Forelimb muscle (tissue), 1 donor: ENCODE measurements at places on chromosomes 6 and 20.

DNA sequence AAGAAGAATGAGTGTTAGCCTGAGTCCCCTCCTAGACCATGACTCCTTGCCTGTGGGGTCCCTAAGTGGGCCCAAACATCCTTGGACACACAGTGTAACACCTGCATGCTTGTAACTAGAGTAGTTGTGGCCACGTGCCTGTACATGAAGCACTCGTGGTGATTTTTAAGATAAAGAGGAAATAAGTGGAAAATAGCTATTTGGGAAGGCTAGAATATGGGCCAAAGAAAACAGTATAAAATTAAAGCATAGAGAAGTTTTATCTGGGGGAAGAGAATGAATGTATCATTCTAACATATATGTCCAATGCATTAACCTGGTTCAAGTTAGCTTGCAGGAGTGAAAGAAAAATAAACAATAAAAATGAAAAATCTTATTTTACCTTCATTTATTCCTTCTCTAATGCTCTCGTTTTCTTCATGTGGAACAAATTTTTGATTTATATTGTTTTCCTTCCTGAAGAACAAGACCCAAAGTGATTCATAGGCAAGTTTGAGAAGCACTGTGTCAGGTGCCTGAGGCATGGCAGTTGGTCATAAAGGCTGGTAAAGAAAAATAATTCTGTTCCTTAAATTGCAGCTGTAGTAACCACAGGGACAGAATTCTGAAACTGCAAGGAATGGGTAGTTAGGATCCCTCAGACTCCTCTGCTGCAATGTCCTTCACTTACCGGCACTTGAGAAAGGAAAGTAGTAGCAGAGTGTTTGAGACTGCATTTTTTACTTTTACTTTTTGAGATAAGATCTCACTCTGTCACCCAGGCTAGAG, 8.5 kb upstream of the CST3 start:
- DNase-seq = no peak

DNA sequence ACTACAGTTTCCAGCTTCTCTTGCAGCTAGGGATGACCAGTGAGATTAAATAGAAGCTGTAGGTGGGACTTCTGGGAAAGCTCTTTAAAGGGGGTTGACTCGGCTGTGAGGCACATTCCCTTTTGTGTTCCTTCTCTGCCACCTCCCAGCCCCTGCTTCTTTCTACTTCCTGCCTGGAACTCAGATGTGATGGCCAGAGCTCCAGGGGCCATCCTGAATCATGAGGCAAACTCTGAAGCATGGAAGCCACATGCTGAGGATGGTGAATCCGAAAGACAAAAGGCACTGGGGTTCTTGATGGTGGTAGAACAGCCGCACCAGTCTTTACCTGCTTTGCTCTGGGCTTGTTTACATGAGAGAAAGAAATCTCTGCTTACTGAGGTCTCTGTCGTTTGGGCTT, 9.1 kb downstream of the CEBPB start:
- DNase-seq = no peak

GRCh38 chr6:169158174-169158573, 95.5 kb downstream of the THBS2 start:
- peak; percentile 85 for DNase-seq

DNA sequence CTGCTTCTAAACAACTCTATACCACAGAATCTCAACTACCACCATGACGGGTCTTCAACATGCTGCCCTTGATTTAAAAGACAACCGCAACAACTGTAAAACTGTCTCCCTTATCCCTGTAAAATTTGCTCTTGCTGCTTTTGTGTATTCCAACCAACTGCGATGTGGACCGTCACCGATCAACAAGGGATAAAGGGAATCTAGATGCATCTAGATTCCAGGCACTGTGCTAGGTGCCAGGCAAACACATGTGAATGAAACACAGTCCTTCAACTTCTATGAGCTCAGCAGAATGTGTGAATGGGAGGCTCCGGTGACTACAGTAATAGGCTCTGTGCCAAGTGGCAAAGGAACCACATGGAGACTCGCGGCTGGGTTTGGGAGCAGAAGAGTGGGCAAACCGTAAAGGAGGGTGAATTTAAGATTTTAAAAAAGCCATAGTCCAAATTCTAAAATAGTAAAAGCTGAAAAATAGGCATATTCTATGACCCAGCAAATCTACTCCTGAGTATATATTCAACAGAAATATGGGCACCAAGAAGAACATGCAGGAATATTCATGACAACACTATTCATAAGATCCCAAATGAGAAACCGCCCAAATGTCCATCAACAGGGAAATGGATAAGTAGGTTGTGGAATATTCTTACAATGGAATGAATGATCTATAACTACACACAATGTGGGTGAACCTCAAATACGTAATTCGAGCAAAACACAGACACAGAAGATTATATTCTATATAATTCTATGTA, 3.7 kb upstream of the PRND start:
- no peak for DNase-seq

GRCh38 chr6:23370051-23370450, 756.0 kb upstream of the NRSN1 start:
- DNase-seq = no peak

DNA sequence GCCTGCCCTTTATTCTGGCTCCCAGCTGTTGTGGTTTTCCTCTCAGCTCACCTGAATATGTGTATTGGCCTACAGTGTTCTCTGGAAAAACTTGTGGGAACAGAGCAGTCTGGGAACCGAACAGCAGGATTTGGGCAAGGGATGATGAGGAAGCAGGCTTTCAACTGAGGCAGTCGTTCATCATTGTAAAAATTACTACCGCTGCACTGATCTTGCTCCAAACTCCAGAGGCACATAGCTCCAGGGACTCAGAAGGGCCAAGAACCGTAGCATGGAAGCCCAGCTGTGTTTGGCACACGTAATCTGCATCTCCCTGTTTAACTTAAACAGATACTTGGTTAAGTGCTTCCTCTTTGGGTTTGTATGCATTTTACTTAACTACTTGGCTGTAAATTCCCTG, 48.3 kb upstream of the EEF1A1 start:
- DNase-seq = no peak

GRCh38 chr6:141301779-141302178, 830.9 kb upstream of the GJE1 start:
- DNase-seq = no peak

DNA sequence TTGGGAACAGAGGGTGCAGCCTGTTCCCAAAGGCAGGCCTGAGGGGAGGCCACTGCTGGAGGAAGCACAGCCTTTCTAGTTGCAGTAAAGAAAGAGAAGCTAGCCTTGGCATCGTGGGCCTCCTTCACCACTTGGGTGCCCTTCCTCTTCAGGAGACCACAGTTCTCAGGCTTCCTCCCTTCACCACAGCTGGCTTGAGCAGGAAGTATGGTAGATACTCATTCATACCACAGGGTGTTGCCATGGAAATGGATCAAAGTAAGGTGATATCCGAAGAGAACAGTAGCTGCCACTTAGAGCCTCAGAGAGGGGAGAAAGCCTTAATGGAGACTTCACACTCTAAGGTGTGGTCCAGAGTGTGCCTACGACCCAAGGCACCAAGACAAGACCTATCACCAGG, 120.4 kb upstream of the RIPOR2 start:
- DNase-seq = no peak

DNA sequence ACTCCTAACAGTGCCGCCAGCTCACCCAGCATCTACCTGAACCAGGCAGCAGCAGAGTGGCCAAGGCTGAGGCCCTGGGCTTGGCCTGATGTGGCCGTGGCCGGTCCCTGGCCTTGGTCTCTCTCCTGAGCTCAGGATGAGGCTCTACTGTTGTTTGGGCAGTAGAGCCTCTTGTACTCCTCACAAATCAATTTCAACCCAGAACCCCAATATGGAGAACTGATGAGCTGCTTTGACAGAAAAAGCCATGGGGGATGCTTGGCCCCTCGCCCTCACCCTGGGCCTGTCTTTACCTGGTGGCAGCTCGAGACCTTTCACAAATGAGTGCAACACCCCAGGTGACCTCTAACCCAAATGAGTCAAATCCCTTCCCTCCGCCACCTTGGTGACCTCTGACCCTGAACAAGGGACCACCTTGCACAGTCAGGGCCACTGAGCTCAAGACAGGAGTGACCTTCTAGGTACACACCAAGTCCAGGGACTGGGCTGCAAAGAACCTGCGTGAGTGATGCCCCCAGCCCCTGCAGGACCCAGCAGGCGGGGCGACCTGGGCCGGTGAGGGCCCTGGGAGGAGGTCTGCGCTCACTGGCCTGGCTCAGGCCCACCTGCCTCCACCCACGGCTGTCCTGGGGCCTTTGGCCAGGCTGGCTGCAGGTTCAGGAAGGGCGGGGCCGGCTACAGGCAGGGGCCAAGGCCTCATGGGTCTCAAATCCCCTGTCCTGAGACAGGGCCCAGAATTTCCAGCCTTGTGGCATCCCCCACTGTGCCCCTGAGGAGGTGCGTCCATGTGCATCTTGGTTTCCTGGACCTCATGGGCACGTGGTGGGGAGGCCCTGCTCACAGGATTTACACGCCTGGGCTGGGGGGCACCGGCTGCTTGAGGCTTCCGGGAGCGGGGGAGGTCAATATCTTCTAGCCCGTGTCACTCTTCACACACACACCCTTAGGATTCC, 30.2 kb downstream of the PSMG4 start:
- DNase-seq = no peak

DNA sequence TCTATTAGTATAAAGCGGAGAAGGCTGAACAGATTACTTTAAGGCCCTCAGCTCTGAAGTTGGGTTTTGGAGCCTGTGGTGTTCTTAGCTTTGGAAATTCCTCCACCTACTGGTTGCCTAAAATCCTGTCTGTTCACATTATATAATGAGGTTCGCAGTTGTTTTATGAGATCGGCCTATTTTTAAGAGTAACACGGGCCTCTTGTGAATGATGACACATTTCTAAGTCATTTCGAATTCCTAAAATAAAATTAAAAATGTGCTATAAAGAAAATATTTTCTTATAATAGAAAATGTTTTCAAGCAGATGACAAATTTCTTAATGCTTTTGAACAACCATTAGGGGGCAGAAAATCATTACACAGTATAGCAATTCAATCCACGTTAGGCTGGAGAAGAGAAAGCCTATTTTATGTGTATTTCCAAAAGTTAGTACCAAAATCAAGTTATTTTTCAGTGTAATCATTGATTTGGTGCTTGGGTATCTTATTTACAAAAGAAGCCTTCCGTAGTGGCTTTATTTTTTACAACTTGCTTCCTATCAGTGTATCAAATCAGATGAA, 15.8 kb upstream of the FAM8A1 start:
- peak; percentile 61 for DNase-seq

DNA sequence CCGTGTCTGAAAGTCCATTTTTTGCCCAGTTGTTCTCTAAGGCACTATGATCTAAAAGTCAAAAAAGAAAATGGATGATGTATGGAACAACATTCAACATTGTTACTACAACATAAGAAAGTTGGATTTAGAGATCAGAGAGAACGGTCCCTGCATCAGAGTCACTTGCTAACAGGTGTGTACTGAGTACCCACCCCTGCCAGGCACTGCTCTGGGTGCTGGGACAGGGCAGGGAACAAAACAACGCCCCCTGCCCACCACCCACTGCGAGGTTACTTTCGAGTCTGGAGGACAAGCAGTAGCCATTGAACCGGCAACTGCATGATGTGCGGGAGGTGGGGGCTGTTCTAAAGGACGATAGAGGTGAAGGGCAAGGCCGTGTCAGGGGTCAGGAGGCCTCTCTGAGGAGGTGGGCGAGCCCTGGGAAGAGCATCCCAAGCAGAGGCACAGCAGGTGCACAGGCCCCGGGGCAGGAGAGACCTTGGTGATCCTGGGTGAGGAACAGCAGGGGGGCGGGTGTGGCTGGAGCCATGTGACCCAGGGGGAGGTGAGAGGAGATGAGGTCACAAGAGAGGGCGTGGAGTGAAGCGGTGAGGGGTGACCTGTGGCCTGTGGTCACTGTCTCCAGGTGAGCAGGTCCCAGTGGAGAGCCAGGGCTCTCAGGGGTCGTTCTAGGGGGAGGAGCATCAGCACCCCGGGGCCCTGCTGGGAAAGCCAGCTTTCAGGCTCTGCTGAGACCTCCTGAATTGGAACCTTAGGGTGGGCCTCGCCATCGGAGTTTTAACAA, 197.5 kb upstream of the SULF2 start:
- no peak for DNase-seq

GRCh38 chr6:167574431-167575151, 249.7 kb downstream of the TTLL2 start:
- DNase-seq = no peak

DNA sequence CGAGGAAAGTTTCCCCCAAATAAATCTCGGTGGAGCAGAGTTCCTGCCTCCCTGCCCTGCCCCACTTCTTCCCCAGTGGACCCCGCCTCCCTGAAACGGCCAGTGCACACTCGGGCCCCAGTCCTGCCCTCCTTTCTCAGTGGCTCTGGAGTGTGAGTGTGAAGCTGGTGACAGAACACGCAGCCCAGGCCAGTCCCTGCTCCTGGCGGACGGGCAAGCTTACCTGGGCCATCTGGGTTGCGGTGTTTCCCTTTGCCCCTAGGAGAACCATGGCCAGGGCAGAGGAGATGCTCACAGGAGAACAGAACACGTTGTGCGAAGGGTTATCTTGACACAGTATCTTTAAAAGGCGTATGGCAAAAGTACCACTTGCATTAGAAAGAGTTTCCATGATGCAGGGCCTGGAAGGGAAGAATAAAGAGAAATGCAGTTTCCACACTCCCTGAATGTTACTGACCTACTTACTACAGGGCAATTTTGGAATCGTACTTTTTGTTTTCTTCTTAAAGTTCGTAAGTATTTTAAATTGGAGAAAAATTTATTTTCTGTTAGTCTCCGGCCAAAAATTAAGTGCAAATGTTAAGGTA, 2.8 kb downstream of the SERPINB9 start:
- DNase-seq = no peak

- DNase-seq = no peak
These were observed 211.2 kb upstream of the MARCKS start for GRCh38 chr6:113645986-113646385.

GRCh38 chr6:144661116-144661806, 376.1 kb downstream of the UTRN start:
- DNase-seq = no peak

DNA sequence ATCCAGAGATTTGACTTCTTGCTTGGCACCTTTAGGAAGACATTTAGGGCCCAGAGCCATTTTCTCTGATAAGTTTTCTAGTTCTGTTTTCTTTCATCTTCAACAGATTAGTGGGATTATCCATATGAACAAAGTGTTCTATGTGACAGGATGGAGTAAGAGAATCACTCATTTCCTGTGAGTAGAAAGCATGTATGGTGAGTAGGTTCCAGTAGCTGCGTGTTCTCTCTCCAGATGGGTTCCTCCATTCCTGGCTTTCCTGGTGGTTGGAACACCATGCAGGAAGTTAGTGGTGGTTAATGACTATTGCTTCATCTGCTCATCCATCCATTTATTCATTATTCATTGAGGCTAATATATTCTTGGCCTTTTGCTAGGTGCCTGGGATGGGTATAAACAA, 54.0 kb downstream of the EFCAB8 start:
- DNase-seq = no peak

DNA sequence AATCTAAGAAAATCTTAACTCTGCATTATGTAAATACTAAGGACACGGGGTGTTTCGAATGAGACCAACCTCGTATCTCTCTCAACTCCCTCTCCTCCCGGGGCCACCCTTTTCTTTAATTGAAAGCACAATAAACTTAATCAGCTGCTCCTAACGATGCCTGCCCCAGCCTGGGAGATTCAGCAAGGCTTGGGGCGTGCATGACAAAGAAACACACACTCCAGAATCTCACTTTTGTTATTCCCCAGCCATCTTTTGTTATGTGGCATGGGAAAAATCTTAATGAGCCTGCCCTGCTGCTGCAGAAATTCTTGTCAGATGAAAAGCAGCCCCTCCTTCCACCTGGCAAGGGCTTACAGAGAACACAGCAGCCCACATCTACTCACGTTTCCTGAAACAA, 117.4 kb downstream of the TTLL2 start:
- DNase-seq = no peak
